ENCODE measurements at places on chromosomes 3 and 15. TPM values are rescaled to one million over a fixed set of nuclear protein-coding genes. Genes with fewer than 3 reads are reported as not detected.

DNA sequence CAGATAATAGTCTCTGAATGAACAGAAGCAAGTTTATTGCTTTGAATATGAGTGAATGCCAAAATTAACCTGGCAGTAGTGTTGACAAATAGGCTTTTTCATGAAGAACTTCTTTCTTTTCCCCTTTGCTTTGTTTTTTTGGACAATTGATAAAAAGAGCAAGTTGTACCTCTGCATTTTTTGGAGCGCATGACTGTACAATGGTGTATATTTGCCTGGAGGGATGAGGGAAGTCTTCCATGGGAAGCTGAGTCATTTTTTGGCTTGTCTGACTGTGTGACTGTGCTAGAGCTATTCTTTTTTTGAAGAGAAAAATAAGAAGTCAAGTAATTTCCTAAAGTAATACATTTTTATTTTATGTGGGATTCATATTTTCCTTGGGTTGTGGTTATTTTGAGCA lies 186.9 kb downstream of the KLHL25 start:
- no peak overlapping the region for H3K4me3 ChIP-seq
- no peak for DNase-seq
- peak overlapping the region; percentile 73 for H3K27ac ChIP-seq
- peaks cover 27% of the 10 kb centered on the region for H3K4me1 ChIP-seq

- no peak overlapping the region for H3K27ac ChIP-seq
- no peak overlapping the region for H3K4me3 ChIP-seq
- H3K36me3 ChIP-seq, result no peaks in the 10 kb centered on the region
- H3K27me3 ChIP-seq, result no peaks in the 10 kb centered on the region
- DNase-seq, result no peak
- H3K4me1 ChIP-seq, result no peaks in the 10 kb centered on the region
Measured at GRCh38 chr3:127469760-127470159, 120.8 kb downstream of the TPRA1 start.

DNA sequence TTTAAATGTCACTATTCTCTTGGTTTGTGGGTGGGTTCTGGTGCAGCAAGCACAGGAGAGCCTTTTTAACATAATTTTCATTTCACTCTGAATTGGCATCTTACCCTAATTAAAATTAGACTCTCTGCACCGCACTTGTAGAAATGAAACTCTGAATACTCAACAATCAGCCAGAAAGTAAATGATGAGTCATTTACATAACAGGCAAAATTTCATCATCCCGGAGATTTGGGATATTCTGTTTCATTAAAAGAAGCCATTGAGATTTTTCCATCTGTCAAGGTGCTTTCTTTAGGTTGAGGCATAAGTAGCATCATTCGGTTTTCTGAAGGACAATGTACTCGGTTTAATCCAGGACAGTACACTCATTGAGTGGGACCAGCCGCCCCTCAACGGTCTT lies 111.0 kb downstream of the RFTN1 start:
- peaks cover 4% of the 10 kb centered on the region for H3K4me1 ChIP-seq
- H3K27me3 ChIP-seq, result no peaks in the 10 kb centered on the region
- no peak overlapping the region for H3K4me3 ChIP-seq
- no peaks in the 10 kb centered on the region for H3K36me3 ChIP-seq
- peak overlapping the region; percentile 85 for H3K27ac ChIP-seq
- DNase-seq, result no peak

SENP8 gene
- polyA plus RNA-seq, result 3.0 TPM

GRCh38 chr3:25473246-25473645 lies 45.2 kb downstream of the RARB start:
- peaks cover 74% of the 10 kb centered on the region for H3K4me1 ChIP-seq
- H3K27ac ChIP-seq, result no peak overlapping the region
- no peaks in the 10 kb centered on the region for H3K27me3 ChIP-seq
- no peak overlapping the region for H3K4me3 ChIP-seq
- no peaks in the 10 kb centered on the region for H3K36me3 ChIP-seq

GRAMD1C gene
- 12.3 TPM for polyA plus RNA-seq
